Dermis microvascular lymphatic vessel endothelial cell (primary cell): ENCODE measurements at places on chromosomes 2 and 18. TPM values are rescaled to one million over a fixed set of nuclear protein-coding genes. Genes with fewer than 3 reads are reported as not detected.

DNA sequence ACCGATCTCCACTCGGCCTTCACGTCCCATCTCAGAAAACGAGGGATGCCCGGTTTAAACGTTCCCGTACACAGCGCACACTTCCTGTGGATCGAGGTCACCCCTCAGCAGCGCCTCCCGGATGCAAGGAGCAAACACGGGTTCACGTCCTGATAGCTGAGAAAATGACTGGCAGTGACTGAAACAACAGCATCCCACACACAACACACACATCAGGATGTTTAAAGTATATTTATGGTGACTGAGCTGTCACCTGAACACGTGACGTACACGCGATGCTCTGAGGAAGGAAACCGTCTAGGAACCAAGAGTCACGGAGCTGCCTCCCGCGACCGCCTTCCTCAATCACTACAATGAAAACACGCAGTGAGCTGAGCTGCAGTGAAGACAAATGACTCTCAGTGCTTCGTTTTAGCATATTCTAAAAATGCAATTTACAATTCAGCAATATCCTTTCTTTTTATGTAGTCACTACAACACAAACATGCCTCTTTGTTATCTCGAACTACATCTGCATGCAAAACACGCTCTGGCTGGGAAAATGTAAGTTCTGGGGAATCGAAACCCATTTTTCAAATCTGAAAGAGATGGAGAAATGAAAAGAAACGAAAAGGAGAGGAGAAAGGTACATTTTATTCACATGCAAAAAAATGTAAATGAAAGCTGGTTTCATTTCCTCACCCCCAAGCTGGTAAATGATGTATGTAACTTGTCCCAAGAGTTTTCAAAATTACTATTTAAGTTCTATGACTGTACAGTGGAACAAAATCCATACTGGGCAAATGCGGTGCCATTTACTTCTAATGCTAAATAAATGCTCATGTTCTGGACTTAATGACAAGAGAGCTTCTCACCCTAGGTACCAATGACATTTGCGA, 19.8 kb downstream of the HDAC4 start:
- DNase-seq = peak; percentile 75

- peak; percentile 56 for DNase-seq
These were observed 74.8 kb downstream of the B3GNT2 start for GRCh38 chr2:62270728-62271127.

GRCh38 chr2:120771781-120772208, 36.1 kb downstream of the GLI2 start:
- no peak for DNase-seq

DNA sequence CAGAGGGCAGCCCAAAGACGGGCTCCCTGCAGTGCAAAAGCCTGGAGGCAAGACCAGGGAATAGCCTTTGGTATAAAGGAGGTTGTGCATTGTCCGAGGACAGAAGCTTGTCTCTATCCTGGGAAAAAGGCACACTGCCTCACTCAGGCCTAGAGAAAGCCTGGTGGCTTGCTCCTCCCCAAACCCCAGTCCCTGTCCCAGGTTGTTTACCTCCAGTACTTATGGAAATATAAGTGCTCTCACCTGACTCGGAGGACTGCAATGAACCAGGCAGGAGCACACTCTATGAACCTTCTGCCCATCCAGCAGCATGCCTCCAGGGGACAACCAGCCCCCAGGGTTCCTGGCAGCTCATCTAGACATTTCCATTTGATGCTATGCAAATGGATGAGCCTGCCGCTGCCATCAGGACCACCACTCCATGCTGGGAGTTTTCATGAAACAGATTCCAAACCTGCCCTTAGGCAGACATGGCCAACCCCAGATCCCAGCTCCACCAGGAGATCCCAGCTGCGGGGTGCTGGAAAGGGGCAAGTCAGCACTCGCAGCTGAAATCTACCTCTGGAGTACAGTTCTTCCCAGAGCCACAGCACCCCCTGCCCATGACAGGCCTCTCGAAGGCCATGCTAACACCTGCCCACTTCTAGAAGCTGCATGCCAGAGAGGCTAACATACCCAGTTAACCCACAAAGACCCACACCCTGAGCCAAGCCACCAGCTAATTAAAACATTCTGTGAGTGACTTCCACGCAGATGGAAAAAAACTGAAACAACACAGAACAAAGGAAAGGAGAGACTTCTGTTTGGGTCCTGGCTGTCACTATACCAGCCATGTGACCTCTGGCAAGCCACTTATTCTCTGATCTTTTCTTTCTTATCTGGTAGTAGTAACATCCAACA, 101.7 kb downstream of the TTC32 start:
- no peak for DNase-seq

GRCh38 chr18:35661483-35662146, 80.1 kb downstream of the GALNT1 start:
- DNase-seq = peak; percentile 4

- no peak for DNase-seq
These were observed 12.9 kb upstream of the SNORC start for GRCh38 chr2:232857158-232857563.

- no peak for DNase-seq
These were observed 88.5 kb upstream of the ODC1 start for GRCh38 chr2:10536569-10537133.

DNA sequence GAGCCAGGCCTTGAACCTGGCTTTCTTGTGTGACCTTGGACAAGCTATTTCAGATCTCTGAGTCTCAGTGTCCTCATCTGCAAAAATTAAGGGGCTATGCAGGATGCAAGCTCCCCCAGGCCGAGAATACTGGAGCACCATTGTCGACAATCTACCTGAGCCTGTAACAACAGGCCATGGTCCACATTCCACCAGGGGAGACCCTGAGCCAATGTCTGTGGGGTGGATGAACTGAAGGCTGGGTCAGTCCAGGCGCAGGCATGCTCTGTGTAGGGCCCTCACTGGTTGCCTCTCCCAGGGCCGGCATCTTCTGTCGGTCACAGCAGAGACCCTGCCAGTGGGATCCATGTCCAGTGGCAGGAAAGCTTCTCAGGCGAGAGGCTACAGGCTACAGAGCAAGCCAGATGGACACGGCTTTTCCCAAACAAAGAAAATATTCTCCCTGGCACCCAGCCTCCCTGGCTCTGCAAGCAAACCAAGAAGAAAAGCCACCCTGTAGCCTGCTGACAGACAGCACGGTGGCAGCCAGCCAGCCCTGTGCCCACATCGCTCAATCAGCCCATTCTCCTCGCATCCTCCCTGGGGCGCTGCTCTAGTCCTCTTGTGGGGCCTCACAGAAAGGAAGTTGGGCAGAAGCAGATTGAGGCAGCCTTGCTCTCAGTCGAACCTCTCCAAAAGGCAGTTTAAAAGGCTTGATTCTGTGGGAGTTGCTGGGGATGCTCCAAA, 48.7 kb upstream of the FZD7 start:
- DNase-seq = no peak

DNA sequence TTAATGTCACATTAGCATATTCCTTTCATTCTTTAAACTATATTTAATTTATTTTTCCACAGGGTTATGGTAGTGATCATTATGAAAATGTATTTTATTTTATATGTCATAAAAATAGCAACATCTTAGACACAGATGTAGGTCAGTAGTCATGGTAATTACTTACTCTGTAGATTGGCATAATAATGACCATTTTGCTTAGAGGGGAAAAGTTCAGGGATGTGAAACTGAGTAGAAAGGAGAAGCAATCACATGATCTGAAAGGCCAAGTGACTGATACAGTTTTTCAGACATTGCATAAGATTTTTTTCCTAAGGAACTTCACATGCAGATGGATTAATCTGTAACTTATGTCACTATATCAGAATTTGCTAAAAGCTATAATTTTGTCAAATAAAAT, 286.9 kb downstream of the CTNNA2 start:
- DNase-seq = no peak

GRCh38 chr2:76318848-76319360, 608.2 kb upstream of the GCFC2 start:
- DNase-seq = no peak

- peak; percentile 16 for DNase-seq
These were observed 39.3 kb downstream of the RTP5 start for GRCh38 chr2:241908686-241909420.

The KLHL30 gene
- not detected in 2 replicates for total RNA-seq

DNA sequence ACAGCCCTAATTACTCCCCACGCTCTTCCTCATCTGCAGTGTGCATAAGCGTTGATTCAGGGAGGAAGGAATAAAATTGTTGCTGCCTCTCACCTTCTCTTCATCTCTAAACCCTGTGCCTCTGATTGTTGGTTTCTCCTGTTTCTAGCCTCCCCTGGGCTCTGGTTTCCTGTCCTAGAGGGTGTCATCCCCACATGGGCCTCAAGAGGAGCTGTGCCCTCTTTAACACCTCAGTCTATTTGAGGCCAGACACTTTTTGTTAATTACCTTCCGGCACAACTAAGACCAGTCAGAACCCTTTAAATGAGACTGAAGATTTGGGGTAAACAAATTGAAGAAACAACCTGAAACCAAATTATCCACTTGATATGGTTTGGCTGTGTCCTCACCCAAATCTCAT, 9.7 kb downstream of the CTAGE1 start:
- DNase-seq = no peak

DNA sequence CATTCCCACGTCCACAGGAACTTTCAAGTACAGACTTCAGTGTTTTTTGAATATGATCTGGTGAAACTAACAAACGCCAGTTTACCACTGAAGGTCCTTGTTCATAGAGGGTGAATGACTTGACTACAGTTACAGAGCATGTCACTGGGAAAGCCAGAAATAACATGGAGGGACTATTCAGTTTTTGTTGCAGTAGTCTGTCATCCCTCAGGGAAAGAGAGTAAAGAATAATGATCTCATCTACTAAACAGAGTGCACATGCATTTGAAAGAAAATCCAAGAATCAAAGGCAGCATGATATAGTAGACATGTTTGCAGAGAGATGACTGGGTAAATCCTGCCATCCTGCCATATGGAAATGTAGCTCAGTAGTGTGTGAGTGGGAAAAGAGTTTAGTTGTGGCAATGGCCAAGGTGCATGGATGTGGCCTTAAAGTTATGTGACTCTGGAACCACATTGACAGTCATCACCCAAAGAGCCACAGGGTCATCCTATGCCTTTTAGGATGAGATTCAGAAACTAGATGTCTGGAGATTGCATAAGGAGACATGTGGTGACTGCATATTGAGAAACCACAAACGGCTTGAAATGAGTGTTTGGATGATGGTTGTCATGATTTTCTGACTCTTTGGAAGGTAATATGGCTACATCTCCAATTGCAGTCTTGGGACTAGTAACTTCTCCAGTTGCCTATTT, 125.3 kb upstream of the ZEB2 start:
- DNase-seq = no peak

DNA sequence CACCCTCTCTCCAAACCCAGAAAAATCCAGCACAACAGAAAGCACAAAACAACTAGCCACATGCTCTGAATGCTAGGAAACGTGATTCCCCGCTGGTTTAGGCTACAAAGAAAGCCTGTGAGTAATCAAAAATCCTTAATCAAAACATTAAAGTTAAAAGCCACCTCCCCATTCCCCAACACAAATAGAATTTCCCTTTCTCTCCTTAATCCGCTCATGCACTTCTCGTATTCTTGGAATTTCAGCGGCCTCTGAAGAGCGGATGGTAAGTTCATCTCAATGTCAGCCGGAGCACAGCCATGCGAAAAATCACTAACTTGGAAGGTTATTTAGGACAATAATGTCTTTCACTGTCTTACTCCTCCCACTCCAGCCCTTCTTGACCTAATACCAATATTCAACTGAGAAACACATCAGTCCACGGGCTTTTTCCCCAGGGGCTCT, 126.7 kb downstream of the OSBPL1A start:
- peak; percentile 23 for DNase-seq

The GPR55 gene
- not detected in 2 replicates for total RNA-seq

DNA sequence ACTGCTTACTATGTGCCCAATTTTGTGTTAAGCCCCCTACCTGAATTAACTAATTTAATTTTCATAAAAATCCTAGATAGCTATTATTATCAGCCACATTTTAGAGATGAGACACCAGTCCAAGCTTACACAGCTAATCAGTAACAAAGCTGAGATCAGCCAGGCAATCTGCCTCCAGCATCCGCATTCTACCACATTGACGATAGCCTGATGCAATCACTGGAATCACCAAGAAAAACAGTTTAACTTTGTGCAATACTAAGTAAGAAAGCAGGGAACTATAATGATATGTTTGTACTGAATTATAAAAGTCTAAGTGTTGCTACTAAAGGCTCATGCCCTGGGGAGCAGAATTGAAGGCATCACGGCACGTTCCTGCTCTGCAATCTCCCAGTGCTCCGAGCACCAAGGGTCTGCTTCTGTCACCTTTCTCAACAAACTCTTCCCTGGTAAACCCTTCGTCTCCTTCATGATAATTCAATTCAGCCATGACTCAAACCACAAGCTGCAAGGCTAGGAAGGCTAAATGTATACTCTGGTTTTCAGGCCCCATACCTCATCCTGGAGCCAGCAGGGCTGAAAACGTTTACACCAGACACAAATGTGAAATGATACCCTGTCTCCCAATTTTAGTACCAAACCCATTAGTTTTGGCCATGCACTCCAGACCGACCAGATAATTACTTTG, 19.4 kb downstream of the KANSL3 start:
- DNase-seq = no peak

GRCh38 chr2:120926463-120927264, 191.0 kb downstream of the GLI2 start:
- DNase-seq = no peak

The UGT1A1 gene
- total RNA-seq = not detected in 2 replicates

- no peak for DNase-seq
These were observed 197.4 kb downstream of the SH3BP4 start for GRCh38 chr2:235149240-235149659.

The TP53I3 gene
- total RNA-seq = 42.1 and 55.3 TPM in 2 replicates

- no peak for DNase-seq
These were observed 5.2 kb downstream of the PARD6G start for GRCh38 chr18:80241919-80242777.

DNA sequence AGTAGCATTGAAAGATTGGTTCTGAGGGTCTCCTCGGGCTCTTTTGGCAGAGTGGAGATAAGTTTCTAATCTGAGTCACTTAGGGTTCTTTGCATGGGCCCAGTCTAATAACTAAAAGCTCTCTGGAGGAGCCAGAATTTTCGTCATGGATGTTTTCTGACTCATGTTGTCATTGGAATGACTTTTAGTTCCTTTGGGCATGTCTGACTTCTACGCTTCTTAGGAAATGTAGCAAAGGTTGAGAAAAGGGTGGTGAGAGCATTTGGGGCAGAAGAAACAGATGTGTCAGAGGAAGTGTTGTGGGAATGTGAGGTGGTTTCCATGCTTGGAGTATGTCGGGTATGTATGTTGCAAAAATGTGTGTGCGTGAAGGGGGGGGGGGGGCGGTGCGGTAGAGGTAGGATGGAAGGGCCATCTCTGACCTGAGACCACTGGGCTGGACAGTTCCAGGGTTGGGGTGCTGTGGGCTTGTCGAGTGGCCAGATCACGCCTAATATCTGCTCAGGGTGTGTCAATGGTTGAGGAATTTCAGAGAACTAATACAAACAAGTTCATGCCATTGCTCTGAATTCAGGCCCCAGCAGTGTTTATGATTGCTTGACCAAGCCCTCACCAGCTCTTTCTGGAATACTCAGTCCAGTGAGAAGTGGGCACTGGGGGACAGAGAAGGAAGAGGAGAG, 26.9 kb downstream of the KLHL29 start:
- DNase-seq = no peak

The LBX2 gene
- 0.39 and 0.51 TPM in 2 replicates for total RNA-seq
